ENCODE measurements at places on chromosomes 4 and X. TPM values are rescaled to one million over a fixed set of nuclear protein-coding genes. Genes with fewer than 3 reads are reported as not detected.

The ATOH1 gene
- not detected for total RNA-seq

The FMR1NB gene
- not detected for total RNA-seq

The TXK gene
- total RNA-seq, result not detected

The DCAF4L1 gene
- total RNA-seq, result not detected

Data from HFFc6 (cell line).